ENCODE measurements at places on chromosomes 4 and X.

GRCh38 chrX:104310090-104310489 lies 55.4 kb upstream of the ESX1 start:
- DNase-seq = no peak

DNA sequence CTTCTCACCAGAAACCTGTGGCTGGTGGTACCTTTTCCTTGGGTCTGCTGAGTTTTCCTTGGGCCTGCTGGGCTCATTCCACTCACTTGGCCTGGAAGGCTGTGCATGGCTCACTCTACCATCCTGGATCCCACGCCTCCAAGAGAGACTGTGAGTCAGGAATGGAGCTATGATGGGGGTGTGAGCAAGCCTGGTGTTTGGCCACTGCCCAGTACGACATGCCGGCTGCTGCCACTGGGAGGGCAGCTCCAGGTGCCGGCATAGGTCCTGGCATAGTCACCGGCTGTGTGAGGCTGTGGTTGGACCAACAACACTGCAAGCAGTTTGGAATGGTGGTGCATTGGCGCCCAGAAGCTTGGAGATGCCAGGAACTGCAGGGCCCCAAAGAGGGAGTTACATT lies 721.7 kb downstream of the PCDH18 start:
- DNase-seq = no peak

DNA sequence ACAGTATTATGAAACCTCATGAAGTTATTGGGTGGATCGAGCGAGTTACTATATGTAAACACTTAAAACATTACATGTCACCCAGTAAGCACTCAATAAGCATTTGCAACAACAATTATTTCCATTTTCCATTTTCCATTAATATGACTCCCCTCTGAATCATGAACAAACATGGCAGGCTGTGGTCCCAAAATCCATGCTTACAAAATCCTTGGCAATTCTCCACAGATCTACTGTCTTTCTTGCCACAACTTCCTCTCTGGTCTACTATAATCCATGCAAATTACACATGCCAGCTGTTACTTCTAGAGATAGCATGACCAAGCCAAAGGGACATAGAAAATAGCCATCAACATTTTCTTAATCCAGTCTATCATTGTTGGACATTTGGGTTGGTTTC lies 22.0 kb downstream of the ASB11 start:
- no peak for DNase-seq

- DNase-seq = no peak
Observed at GRCh38 chrX:10634392-10635161, 14.2 kb upstream of the MID1 start.

GRCh38 chr4:180695851-180696250 lies 1547.4 kb upstream of the TENM3 start:
- DNase-seq = no peak

DNA sequence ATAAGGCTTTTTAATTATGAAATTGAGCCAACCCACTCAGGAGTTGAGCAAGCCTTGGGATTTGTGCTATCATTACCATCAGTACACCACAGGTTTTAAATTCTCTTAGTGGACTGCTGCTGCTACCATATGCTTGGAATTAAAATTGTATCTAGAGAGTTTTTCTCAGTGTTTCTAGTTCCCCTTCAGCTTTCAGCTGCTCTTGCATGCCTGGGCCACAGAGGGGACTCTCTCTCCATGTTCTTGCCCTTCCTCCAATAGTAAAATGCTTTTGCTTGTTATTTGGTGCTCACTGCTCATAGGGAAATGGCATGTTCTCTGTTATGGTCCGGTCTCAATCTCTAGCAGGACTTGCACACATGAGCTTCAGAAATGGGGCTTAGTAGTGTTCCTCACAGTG lies 101.9 kb downstream of the IGSF1 start:
- DNase-seq = no peak

- no peak for DNase-seq
Observed at GRCh38 chr4:147370473-147370872, 110.4 kb upstream of the EDNRA start.

DNA sequence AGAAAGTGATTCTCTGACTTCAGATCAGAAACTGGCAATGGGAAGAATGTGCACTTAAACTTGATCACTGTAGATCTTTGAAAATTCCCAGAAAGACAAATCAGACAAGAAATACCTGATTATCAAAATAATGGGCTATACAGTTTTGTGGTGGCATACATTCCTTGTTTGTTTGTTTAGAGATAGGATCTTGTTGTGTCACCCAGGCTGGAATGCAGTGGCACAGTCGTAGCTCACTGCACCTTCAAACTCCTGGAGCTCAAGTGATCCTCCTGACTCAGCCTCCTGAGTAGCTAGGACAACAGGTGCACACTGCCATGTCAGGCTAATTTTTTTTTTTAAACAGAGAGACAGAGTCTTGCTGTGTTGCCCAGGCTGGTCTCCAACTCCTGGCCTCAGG lies 81.0 kb upstream of the SPRY1 start:
- no peak for DNase-seq

DNA sequence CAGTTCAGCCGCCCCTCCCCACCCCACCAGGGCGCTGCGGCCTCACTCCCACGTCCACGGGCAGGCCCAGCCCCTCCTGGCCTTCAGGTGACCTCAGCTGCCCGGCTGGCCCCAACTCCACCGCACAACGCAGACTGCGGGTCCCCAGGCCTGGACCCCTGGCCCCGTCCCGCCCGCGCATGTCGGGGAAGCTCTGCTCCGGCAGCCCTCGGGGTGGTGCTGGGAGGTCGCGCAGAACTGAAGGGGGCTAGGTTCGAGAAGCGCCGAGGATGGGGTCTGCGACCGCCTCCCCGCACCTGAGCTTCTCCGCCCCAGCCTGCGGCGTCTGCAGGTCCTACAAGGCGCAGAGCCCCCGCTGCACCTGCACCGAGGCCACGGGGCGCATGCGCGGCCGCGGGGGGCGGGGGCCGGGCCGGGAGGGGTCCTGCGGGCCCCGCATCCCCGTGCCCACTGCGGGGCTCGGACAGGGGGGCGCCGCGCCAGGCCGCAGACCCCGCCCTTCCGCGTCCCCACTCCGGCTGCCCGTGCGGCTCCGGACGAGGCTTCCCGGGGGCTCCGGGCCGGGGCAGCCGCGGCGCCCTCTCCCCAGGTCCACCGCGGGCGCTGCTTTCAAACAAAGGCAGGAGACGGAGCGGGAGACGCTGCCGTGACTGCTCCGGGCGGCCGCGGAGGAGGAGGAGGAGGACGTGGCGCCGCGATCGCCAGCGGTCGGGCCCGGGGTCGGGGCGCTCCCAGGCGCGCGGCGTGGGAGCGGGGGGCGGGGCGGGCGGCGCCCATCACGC lies 672 bp upstream of the NAT8L start:
- no peak for DNase-seq

GRCh38 chrX:132657876-132658275 lies 169.0 kb upstream of the MBNL3 start:
- DNase-seq = no peak

- no peak for DNase-seq
Observed at GRCh38 chr4:149735796-149736195, 79.8 kb downstream of the IQCM start.

DNA sequence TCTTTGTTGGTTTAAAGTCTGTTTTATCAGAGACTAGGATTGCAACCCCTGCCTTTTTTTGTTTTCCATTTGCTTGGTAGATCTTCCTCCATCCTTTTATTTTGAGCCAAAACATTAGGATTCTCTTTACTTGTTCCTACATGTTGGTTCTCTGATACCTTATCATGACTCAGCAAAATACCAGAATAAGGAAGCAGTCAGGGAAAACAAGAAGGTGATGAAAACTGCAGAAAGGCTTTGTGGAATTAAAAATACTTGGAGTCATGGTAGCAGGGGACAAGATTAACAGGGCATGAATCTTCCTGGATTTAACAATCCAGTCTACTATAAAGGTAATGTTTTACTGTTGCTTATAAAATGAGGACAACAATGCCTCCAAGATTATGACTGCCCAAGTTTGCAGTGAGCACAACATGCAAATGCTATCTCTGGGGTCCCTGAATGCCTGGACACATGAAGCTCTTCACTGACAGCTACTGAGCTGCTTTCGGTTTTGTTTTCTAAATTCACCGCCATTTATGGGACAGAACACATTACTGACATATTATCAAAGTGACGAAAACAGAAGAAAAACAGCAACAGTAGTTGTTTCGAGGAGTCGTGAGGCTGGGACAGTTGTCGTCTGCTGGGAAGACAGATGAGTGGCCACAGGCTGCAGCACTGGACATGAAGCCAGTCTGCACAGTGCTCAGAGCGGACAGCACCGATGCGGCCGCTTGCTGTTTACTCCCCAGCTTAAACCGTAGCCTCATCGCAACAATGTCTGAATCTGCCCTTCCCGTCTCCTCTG lies 174.5 kb upstream of the DKK2 start:
- DNase-seq = no peak

DNA sequence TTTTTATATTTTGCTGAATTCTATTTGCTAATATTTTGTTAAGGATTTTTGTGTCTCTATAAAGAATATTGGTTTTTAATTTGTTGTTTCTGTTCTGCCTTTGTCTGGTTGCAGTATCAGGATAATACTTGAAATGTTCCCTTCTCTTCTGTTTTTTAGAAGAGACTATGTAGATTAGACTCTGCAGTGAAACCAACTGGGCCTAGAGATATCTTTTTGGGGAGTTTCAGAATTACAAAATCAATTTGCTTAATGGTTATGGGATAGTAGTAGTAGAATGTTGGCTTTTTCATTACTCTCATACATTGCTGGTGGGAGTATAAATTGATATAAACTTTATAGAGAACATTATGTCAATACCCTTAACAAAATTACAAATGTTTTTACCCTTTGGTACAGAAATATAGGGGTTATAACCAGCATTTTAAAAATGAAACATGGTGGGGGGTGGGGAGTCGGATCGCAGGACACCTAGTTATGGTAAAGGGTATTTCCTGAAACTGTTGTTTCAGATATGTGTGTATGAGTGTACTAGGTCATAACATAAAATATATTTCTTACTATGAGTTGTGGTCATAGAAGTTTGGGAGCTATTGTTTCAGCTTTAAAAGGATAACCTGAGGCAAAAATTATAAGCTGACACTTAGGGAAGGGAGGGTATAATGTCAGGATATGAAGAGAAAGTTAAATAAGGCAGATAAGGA lies 29.0 kb downstream of the CLOCK start:
- DNase-seq = no peak

DNA sequence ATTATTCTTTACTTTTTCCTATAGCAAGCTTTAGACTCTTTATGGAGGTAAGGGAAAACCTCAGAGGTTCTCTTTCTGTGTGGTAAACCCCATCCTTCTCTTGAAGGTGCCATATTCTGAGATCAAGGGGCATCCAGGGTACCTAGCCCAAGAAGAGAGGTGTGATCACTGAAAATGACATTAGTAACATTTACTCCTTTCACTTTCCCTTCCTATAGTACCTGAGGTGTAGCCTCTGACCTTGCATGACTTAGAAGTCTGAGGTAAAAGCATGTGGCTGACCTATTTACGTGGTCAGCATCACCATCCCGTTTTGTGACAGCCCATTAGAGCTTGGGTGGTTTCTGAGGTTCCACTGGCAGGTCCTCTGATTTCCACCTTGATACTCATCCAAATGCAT lies 25.7 kb downstream of the SGMS2 start:
- no peak for DNase-seq

- no peak for DNase-seq
Observed at GRCh38 chrX:10079231-10079630, 77.5 kb upstream of the CLCN4 start.

Measured in NCI-H2081 treated with DMSO at 0.1 percent for 48 hours (cell line).